ENCODE measurements at places on chromosomes 13 and 19.
A peak's percentile ranks its signal among the peaks of the same experiment; 100 is the strongest.

- DNase-seq: no peak
Observed at GRCh38 chr19:12788682-12789097, 2.6 kb upstream of the JUNB start.

GRCh38 chr19:51815043-51815442 is 20.1 kb downstream of the FPR3 start:
- DNase-seq: no peak

GRCh38 chr13:49395451-49395865 is 48.4 kb downstream of the CAB39L start:
- DNase-seq: no peak

DNA sequence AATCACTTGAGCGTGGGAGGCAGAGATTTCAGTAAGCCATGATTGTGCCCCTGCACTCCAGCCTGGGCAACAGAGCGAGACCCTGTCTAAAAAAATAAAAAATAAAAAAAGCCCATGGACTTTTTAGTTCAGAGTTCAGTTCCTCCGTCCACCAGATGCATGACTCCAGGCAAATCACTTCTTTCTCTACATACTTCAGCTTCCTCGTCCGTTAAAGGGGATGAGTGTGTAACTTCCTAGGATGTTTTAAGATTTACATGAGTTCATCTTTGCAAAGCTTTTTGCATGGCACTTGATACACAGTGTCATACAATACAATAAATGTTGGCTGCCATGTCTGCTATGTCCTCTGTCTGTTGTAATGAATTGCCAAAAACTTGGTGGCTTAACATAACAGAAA is 10.0 kb upstream of the FFAR2 start:
- no peak for DNase-seq

GRCh38 chr19:11481534-11482383 is 913 bp upstream of the ELAVL3 start:
- DNase-seq: peak; percentile 62

All from activated CD4-positive, alpha-beta T cell treated with anti-CD3 and anti-CD28 coated beads, Interleukin-2, amount 50 U/mL, for 4 hours (primary cell).